Activated T-cell treated with anti-CD3 and anti-CD28 coated beads, Interleukin-2, amount 50 U/mL, for 48 hours (primary cell): ENCODE measurements at places on chromosomes 3 and 15.
A peak's percentile ranks its signal among the peaks of the same experiment; 100 is the strongest.

DNA sequence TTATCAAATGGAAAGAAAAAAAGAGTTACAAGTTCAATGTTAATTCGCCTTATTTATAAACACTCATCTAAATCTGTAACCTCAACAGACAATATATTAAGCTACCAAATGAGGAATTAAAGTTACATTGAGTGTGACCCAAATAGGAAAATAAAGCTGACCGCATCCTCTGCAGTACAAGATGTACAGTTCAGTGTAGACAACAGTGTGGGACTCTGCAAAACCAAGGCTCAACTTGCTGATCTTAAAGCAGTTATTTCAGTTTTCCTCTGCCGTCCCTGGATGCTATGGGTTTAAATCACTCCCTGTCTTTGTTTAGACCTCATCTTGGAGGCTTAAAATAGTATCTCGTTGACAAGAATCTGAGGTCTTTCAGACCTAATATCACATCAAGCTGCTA, 458.8 kb downstream of the MECOM start:
- DNase-seq: no peak

- no peak for DNase-seq
Measured at GRCh38 chr3:189637750-189638149, 6.6 kb downstream of the TP63 start.

DNA sequence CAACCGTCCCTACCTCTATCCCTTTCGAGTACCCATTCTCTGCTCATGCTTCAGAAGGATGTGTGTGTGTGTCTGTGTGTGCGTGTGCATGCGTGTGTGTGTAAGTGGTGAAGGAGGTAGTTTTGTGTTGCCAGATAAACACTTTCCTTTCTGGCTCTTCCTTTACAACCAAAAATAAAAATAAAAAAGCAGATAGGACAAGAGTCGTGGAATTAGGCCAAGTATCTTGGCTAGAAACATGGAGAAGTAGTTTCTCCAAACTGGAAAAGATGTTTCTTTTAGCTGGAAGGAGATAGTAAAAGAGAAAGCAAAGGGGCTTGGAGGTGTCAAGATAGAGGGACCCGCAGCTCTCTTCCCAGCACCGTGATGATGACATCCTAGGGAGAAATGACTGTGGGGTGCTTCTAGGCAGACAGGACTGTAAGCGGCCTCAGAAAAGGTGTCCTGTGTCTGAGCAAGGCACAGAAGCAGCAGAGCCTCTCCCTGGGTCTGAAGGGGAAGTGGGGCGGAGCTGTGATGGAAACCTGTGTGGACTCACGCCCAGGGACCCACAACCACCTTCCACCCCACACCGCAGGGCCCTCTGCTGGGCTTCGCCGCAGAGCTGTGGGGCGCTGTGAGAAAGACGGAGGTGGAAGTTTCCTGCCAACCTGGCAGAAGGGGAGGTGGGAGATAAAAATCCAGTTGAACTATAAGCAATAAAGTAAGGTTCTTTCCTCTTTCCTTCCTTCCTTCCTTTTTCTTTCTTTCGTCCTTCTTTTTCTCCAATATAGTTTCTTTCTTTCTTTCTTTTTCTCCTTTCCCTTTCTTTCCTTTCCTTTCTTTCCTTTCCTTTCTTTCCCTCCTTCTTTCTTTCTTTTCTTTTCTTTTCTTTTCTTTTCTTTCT, 35.3 kb downstream of the MUC20 start:
- DNase-seq: no peak

DNA sequence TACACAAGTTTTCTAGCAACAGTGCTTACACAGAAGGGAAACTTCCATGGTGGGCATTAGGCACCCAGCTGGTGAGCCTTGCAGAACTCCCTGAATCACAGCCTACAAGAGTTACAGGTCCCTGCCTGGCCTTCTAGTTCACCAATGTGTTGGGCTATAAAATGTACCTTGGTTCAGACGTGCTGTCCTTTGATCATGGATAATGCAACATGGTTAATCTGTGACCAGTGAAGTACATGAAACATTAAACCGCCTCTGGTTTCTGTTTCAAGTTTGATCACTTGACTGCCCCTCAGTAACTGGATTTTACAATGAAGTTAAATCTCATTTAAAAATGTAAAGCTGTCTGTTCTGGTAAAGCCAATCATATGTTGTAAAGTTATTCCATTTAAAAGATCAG, 51.8 kb downstream of the FMN1 start:
- DNase-seq: no peak

DNA sequence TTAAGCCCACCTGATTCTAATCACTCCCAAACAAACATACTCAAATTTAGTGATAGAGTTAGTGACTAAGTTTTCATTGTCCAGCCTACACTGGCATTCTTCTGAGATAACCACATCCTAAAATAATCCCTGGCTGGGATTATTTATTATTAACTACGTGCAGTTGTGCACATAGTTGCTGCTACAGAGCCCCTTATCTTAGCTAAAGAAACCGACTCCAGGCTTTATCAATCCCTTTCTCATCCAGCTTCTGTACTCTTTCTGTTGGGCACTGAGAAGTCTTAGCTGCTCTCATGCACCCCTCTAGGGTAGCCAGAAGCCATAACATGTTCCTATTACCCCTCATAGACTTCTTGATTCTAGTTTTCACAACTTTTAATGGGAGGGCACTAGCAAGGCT, 208.7 kb downstream of the MBNL1 start:
- DNase-seq: no peak

- no peak for DNase-seq
Measured at GRCh38 chr15:60126200-60126599, 122.1 kb downstream of the FOXB1 start.

DNA sequence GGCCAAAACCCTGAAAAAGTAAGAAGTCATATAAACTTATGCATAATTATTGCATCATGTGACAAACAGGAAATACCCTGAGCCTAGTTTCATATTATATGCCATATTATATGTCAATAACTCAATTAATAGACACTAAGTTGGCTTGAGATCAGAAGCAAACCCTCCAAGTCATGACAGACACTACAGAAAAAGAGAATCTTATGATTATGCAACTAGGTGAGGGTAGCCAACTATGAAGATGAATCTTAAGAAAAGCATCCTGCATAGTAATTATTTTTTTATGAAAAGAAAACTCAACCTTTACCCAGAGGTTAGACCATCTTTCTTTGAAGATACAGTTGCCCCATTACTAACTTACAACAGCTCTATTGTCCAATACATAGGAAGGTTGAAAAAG, 192.4 kb upstream of the VEPH1 start:
- no peak for DNase-seq

GRCh38 chr15:80272987-80273386, 21.0 kb upstream of the CTXND1 start:
- no peak for DNase-seq

DNA sequence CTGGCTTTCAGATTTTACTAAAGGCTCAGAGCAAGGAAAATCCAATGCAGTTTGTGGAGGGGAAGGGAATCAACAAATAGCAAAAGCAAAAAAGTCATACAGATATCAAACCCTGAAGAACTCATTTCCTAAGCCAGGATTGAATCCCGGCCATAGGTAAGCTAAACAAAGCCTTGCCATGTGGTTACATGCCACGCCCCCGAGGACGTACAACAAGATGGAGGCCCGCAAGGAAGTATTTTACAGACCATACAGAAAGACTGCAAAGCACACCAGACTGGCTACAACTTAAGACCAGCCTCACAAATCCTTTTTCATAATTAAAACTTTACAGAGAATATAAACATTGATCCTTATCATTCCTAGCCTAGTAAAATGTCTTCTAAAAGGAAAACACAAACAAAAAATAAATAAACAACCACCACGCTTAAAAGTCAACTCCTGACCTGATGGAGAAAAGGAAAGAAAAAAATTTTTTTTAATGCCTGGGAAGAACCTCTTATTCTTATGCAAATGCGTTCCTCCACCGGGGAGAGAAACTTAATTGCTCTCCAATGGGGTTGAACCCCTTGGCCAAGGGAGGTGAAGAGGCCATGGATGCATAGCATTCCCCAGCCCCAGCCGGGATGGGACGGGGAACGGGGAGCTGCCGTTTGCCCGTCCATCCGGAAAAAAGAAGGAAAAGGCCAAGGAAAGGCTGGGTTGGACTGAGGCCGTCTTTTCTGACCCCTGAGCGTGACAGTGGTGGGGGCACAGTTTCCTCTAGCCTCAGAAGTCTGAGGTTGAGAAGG, 39.3 kb downstream of the IL1RAP start:
- DNase-seq: no peak

- no peak for DNase-seq
Measured at GRCh38 chr3:9204253-9204992, 45.0 kb downstream of the SRGAP3 start.

- no peak for DNase-seq
Measured at GRCh38 chr3:23928524-23928923, 11.6 kb downstream of the RPL15 start.

DNA sequence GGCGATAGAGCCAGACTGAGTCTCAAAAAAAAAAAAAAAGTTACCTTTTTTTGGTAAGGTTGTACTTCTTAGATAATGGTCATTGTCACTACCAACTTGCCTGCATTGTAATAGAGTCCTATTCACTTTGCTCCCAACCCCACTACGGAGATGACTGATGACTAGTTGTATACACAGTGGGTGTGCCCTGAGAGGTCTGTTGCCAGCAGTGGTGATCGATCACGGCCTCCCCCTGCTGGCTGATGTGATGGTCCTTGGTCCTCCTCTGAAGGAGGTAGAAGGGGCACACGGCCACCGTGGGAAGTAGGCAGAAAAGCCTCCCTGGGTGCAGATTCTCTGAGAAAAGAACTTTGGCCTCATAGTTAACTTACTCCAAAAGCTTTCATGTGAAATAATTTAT, 10.7 kb downstream of the GCNT3 start:
- peak; percentile 74 for DNase-seq

DNA sequence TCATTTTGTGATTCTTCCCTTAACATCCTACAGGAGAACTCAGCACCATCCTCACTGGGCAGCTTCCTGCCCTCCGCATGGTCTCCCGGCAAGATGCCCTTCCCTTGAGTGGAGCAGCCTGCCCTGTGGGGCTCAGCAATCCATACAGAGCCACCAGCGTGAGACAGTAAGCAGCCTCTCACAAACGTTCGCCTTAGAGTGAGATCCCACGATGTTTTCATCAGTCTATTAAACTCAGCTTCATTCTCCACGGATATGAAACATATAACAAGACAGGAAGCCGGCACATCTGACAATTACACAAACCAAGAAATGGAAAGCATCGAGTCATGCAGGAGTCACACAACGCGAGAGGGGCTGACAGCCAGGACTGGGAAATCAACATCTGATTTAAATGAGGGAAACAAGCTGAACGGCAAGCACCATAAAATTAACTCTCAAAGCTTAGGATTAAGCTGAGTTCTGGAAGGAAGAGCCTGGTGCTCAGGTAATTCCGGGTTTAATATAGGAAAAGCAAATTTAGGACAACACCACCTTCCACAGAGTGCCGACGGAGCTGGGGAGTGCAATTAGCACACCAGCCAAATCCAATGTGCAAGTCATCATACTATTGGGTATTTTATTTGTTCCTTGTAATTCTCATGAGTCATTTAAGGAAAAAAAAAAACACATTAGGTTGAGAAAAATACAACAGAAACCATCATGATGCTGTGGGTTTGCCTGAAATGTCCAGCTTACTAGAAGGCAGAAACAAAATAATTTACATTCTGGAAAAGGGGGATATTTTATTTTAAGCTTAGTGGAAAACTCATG, 272.0 kb downstream of the OCA2 start:
- no peak for DNase-seq

- no peak for DNase-seq
Measured at GRCh38 chr15:88397506-88397905, 69.7 kb downstream of the MRPL46 start.

GRCh38 chr3:7506606-7507180, 645.8 kb downstream of the GRM7 start:
- DNase-seq: no peak

DNA sequence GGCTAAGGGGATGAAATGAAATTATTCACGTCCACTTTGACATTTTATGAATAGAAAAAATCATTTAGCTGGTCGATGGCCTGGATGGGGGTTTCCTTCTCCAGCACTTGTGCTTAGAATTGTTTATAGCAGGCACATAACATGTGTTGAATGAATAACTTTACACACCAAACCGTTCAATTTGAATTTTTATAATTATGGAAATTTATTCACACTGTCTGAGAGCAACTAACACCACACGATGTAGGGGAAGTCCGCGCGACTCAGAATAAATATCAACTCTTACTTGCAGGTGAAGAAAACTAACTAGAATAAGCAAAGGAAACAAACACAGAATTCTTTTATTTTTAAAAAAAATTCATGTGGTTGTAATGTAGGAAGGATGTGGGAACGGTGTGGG, 81.3 kb downstream of the MINAR1 start:
- DNase-seq: no peak

GRCh38 chr3:112649478-112649735, 8.5 kb upstream of the CCDC80 start:
- DNase-seq: no peak

- no peak for DNase-seq
Measured at GRCh38 chr3:71523628-71524027, 59.9 kb downstream of the FOXP1 start.

GRCh38 chr15:76024021-76024768, 12.0 kb upstream of the NRG4 start:
- no peak for DNase-seq

GRCh38 chr3:131602011-131602779, 99.4 kb upstream of the MRPL3 start:
- DNase-seq: no peak

DNA sequence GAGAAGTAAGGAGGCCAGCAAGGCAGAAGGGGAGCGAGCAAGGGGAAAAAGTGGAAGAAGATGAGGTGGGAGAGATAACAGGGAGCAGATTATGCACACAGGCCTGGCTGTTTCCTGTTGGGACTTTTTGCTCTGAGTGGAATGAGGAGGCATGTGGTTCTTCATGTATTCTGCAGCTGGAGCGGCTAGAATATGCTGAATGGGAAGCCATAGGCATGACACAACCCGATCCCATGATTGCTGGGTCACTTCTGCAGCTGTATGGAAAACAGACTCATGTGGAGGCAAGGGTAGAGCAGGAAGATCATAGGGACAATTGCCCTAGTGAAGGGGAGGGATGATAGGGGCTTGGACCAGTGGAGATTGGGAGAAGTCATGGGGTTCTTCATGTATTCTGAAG, 206.0 kb upstream of the SUCLG2 start:
- no peak for DNase-seq

DNA sequence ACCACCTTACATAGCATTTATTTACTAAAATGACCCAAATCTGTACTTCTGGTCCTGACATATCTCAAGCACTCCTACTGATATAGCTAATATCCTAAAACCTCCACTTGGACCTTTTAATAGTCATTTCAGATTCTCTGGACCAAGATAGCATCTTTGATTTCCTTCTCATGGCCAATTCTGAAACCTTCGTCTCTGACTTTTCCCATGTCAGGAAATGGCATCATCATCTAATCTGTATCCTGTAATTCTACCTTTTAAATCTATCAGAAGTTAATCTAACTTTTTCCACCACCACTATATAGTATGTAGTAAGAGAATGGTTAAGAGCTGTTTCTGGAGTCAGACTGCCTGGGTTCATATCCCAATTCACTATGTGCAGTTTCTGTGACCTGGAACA, 16.2 kb downstream of the STX19 start:
- DNase-seq: no peak
